ENCODE measurements at places on chromosomes 11 and 22.

GRCh38 chr22:20091690-20092476, 11.8 kb downstream of the DGCR8 start:
- no peak for DNase-seq

GRCh38 chr11:45982656-45983470, 60.4 kb downstream of the LARGE2 start:
- DNase-seq = peak; percentile 49

DNA sequence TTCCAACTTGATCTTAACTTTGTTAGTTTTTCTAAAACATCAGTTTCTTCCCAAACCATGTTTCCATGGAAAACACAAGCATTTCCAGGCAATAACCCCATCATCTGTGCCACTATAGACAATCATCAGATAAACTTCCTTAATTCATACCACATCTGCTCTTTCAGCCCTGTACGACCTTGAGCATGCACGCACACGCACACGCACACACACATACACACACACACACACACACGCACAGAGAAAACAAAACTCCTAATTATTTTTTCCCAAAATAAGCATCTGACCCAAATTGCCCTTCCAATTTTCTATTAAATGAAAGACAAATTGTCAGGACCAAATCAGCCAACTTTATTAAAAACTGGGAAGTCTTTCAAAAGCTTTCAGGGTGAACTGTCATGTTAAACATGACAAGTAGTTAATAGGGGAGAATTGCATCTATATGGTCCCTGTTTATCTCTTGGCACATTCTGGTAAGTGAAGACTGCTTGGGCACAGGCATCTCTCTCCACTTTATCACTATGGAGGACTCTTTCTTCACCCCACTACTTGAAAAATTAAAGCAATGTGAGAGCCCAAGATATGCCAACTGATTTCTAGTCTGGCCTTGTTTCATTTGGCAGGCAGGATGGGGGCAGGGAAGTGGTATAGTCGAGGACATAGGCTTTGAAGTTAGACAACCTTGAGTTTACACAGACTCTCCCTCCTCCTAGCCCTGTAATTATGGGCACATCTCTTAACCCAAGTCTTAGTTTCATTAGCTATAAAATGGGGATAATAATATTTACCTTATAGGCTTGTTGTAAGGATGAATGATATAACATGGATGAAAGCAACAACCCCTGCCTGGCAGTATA, 15.1 kb downstream of the ADM start:
- no peak for DNase-seq

DNA sequence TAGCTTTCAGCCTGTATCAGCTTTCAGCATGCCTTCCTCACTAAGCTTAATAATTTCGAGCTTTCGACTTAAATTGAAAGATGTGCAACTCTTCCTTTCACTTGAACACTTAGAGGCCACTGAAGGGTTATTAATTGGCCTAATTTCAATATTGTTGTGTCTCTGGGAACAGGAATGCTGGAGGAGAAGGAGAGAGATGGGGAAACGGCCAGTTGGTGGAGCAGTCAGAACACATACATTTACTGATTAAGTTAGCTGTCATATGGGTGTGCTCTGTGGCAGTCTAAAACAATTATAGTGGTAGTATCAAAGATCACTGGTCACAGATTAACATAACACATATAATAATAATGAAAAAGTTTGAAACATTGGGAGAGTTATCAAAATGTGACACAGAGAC, 106.2 kb downstream of the LRRC32 start:
- DNase-seq = no peak
